Natural killer cell (primary cell): ENCODE measurements at places on chromosomes 6 and 20. TPM values are rescaled to one million over a fixed set of nuclear protein-coding genes. Genes with fewer than 3 reads are reported as not detected.

GRCh38 chr6:122072014-122072647 is 327.3 kb upstream of the HSF2 start:
- H3K4me1 ChIP-seq = no peaks in the 10 kb centered on the region
- DNase-seq = no peak
- H3K4me3 ChIP-seq = no peak overlapping the region
- H3K36me3 ChIP-seq = no peaks in the 10 kb centered on the region

The PAK5 gene
- total RNA-seq = not detected

- H3K4me1 ChIP-seq = peaks cover 14% of the 10 kb centered on the region
Observed at GRCh38 chr6:52550870-52551269, 26.0 kb downstream of the TRAM2 start.

DNA sequence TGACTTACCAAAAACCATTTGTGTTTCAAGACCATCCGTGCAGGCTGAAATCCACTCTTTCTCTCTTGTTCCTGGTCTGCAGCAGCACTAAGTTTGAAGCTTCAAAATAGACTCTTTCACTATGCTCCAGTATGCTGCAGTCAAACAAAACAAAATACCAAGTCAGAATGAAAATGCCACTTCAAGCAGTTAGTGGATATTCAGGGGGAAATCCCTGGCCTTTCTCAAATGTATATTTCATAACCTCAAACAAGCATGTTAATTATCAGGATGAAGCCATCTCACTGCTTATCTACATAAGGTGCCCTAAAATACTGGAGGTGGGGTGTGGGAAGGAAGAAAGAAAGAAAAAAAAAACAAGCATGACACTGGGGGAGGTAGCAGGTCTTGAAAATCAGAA is 103.5 kb downstream of the ATXN1 start:
- H3K4me3 ChIP-seq = no peak overlapping the region
- H3K36me3 ChIP-seq = peaks cover 3% of the 10 kb centered on the region
- H3K27ac ChIP-seq = no peak overlapping the region
- no peak for DNase-seq
- H3K4me1 ChIP-seq = peaks cover 21% of the 10 kb centered on the region

DNA sequence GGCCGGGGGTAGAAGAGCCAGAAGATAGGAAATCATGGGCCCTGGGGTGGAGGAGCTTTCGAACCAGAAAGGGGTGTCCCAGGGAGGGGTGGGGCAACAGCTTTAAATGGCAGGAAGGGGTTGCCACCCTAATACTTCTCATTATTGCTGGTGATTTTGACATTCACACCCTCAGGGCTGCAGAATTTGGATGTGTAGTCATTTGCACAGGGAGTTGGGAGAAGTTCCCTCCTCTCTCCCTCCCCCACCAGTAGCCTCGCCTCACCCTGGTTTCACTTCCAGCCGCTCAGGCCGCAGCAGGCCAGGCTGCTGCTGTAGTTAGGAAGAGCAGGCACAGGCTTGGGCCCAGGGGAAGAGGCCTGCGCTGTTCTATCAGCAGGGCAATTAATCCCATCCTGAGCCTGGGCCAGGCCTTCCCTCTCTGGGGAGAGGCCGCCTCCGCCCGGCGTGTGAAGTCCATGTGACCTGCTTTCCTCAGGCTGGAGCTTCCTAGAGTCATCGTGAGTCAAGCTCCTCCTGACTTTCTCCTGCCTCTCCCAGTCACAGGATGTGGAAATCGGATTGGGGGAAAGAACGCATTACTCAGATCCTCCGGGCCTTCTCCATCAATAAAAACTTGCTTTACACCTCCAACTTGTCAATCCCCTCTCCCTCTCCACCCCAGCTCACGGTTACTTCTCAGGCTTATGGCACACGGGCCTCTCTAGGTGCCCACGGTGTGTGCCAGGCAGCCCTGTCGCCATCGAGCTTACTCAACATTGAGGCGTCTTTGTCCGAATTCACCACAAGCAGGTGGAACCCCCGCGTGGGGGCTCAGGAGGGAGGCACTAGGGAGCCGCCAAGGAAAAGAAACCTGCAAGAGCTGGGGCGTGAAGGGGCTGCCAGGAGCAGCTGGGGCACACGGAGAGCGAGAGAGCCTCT is 7.8 kb downstream of the ADTRP start:
- H3K36me3 ChIP-seq = no peaks in the 10 kb centered on the region
- H3K4me3 ChIP-seq = no peak overlapping the region
- no peak overlapping the region for H3K27ac ChIP-seq
- H3K27me3 ChIP-seq = no peaks in the 10 kb centered on the region
- DNase-seq = no peak

The CALHM5 gene
- total RNA-seq = 0.05 TPM
